ENCODE measurements at places on chromosomes 13 and 19.

- no peak for DNase-seq
Observed at GRCh38 chr19:49470615-49470978, 3.4 kb upstream of the FLT3LG start.

DNA sequence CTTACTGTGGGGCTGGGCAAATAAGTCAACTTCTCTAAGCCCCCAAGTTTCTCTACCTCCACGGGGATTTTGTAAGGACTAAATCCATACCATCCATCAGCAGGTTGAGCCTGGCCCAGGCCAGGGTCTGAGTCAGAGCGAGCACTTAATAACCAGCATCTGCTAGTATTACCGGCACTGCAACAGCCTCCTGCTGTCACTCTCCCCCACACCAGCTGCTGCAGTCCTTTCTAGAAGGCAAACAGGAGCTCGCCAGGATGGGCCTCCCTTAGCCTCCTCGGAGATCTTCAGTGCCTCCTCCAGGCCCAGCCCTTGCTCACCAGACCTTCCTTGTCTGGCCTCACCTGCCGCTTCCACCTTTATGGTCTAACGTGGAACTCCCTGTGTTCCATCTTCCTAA is 3.2 kb downstream of the NAPA start:
- no peak for DNase-seq

- no peak for DNase-seq
Observed at GRCh38 chr13:49459580-49459979, 15.5 kb downstream of the SETDB2 start.

GRCh38 chr19:48878196-48879024 is 6.2 kb downstream of the PPP1R15A start:
- no peak for DNase-seq

DNA sequence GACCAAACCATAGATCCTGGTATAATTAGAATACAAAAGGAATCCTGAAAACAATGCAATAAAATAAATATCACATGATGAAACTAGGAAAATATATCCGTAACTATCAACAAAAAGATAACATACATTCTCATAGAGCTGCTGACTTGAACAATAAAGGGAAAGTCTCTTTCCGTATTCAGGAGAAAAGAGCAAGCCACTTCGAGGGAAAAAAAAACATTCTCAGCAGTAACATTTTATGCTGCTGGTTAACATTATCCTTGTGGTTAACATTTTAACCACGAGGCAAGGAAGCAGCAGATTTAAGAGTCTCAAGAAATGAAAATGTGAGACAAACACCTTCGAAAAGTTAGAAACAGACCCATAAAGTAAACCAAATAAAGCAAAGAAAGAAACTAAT is 25.8 kb downstream of the NALCN start:
- DNase-seq = no peak

- no peak for DNase-seq
Observed at GRCh38 chr13:21078501-21078900, 17.1 kb upstream of the LATS2 start.

Measured in iPS-NIHi11 (cell line).